ENCODE measurements at places on chromosomes 1 and 21.

GRCh38 chr1:24126018-24126671, 14.2 kb upstream of the MYOM3 start:
- DNase-seq, result no peak

DNA sequence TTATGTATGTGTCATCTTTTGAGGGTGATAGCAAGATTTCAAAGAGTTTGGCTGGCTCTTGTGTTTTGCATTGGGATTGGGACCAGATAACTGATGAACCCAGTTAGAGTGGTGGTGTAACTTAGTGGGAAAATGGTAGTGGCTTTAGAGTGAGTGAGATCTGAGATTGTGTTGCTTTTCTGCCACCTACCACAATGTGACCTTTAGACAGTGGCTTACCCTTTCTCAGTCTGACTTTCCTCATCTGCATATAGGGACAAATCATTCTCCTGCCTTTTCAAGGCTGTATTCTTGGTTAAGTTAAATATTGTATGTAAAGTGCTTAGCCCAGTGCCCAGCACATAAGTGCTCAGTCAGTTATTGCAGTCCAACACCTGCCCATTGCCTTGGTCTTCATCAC, 31.3 kb downstream of the CENPF start:
- DNase-seq, result no peak

- DNase-seq, result no peak
These were observed 46.9 kb upstream of the IFNLR1 start for GRCh38 chr1:24233684-24234600.

- DNase-seq, result no peak
These were observed 240.3 kb downstream of the VAV3 start for GRCh38 chr1:107724648-107725047.

DNA sequence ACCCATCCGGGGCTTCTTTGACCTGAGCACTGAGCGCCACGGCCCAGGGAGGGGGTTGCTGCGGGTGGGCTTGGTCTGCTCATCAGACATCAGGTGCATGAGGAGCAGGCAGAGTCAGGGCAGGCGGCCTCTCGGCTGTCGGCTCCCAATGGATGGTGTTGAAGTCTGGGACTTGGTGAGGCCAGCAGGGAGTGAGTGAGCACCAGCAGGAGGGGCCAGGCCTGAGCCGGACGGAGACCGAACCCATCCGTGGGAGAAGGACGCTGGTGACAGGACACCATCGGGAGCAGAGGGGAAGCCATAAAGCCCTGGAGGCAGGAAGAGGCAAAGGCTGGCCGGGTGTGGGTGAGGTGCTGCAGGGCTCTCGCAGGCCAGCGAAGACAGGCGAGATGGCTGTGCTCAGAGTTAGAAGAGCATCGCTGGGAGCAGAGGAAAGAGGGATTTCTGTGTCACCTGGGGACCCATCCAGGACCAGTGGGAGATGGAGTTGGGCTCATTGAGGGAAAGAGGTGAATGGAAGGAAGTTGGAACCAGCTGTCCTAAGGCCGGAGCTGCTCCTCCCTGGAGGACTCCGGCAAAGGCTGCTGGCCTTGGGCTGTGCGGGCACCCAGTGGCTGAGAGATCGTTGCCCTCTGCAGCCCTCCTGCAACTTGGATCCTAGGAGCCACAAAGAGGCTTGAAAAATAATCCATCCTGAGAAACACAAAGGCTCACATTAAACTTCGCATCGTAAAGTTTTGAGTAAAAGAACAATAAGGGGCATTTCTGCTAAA, 49.9 kb downstream of the PDE9A start:
- DNase-seq, result no peak

GRCh38 chr21:40404396-40404800, 442.6 kb downstream of the DSCAM start:
- DNase-seq, result no peak

DNA sequence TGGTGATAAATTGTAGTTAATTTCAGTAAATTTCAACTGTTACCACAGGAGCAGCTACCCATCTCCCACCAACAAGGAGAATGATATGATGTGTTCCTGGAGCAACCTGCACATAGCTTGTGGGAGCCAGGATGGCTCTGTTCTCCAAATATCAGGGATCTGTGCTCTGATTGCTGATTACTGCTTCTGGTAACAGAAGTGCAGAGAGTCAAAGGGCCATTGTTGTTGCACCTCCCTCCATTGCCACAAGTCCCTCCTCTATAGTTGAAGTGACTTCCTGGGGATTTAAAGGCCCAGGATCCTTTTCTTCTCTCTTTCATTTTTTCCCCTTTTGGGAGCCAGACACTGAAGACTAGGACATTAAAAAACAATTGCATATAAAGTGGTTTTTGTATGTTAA, 51.6 kb upstream of the HPDL start:
- no peak for DNase-seq

Data from substantia nigra (tissue), 51 donors.